ENCODE measurements at places on chromosomes 3 and 15.
A peak's percentile ranks its signal among the peaks of the same experiment; 100 is the strongest.

DNA sequence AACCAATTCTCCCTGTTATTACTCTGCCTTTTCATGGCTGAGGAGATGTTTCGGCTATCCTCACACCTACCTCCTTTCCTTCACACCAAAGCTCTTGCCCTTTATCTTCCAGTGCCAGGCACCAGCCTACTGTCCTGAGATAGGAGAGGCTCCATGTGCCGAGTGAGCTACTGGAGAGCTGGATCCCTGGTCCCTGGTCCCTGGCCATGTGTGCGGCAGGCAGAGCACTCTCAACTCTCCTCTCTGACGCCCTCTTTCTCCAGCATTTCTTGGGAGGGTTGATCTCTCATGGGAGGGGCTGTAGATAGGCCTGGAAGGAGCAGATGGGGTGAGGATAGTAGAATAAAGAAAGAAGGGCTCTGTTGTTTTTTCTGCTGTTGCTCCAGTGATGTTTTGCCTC lies 277.1 kb upstream of the UMPS start:
- no peak for DNase-seq

GRCh38 chr3:31732548-31732947 lies 199.8 kb downstream of the STT3B start:
- no peak for DNase-seq

- DNase-seq = peak; percentile 82
Observed at GRCh38 chr3:50264383-50264963, 4.5 kb upstream of the SEMA3B start.

DNA sequence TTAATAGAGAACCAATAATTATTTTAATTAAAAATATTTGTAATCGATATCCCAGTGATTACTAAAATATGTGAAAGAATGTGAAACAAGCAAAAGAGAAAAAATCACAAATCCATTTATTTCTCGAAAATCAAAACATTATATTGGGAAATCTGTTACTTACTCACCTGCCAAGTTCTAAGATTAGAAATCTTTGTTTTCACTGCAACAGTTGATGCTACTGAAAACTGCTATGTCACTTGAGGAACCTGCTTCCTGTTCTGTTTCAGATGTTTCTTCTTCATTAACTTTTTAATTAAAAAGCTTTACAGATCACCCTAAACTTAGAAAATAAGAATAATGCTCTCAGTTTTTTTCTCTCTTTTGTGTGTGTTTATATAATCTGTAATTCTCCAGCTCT lies 13.7 kb upstream of the DPH6 start:
- DNase-seq = no peak

- peak; percentile 73 for DNase-seq
Observed at GRCh38 chr15:32717426-32718226, at the start of gene GREM1. TSS of gene GREM1 (plus strand) at chr15:32718004. CDS start at chr15:32730691, 12,687 bp downstream.

DNA sequence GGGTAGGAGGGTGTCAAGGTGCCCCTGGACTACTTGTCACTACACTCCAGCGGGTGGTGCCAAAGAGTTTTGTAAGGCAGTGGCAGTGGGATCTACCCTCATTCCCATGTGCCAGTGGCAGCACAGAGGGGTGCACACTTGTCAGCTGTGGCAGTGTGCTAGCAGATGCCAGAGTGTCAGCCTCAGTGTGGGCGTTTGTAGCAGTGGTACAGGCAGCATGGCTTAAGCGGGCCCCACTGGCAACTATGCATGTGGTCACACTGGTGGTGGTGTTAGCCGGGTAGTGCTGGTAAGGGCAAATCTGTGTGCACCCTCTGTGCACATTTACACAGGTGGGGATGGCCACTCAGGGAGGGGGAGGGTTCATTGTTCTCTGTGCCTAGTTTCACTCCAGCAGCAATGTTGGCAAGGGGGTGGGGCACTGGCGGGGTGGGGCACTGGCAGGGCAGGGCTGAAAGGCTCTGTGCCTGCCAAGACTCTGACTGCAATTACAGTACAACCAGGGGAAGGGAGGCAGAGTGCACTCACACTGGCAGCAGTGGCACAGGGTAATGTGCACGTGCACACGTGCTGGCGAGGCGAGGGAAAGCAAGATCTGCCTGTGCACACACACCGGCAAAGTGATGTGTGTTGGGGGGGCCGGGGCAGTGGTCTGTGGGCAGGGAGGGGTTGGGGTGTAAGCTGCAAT lies 31.8 kb downstream of the MYO9A start:
- DNase-seq = no peak

GRCh38 chr15:59303633-59304032 lies 69.0 kb downstream of the MYO1E start:
- DNase-seq = no peak

DNA sequence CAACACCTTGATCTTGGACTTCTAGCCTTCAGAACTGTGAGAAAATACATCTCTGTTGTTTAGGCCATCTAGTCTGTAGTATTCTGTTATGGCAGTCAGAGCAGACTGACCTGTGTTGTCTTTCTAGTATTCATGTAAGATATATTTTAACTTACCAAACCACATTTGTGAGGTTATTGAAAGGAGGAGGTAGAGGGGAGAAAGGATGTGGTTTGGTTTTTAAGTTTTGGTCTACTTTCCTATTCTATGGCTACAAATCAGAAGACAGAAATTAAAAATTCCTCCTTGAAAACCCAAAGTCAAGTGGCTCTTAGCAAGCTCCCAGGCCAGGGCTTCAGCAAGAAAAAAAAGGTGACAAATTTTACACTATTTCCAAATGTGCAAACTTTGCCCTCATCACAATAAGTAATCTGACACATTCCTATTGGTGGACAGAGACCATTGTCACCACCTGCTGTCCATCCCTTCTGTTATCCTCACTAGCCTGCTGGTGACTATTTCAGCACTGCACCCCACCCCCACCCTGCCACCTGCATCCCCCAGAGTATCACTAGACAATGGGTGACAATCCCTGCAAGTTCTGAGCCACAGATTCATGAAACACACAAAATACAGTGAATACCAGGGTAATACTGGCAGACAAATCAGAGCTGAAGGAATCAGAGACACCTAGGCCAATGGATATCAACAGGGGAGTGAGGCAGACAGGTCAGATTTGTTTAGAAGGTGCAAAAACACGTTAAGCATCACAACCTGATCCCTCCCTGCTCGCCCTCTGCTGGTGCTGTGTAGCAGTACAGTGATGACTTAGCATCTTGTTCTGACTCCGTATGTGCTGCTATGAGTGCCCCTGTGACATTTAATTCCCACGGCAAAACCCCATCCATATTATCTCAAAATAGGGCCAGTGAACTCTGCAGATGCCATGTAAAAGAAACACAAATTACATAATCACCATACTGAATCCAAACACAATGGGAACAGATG lies 79.0 kb upstream of the DCLK3 start:
- DNase-seq = no peak

DNA sequence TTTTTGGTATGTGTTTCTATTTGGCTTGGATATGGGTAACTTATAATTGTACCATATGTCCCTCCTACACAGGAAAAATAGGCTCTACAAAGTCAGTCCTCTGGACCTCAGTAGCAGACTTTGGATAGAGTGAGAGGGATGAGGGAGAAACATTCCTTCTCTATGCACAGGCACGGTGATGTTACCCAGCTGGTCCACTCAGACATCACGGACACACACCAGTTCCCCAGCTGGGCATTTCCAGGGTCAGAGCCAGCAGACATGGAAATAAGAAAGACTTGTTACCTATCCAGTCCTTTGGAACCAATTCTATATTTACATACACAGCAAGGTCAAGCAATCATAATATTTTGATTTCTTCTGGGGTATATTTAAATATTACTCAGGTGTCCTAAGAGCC lies 433.1 kb upstream of the KCNMB2 start:
- DNase-seq = no peak

- DNase-seq = no peak
Observed at GRCh38 chr3:187944390-187945179, 199.3 kb upstream of the BCL6 start.

GRCh38 chr3:46187876-46188275 lies 20.2 kb downstream of the CCR1 start:
- no peak for DNase-seq

DNA sequence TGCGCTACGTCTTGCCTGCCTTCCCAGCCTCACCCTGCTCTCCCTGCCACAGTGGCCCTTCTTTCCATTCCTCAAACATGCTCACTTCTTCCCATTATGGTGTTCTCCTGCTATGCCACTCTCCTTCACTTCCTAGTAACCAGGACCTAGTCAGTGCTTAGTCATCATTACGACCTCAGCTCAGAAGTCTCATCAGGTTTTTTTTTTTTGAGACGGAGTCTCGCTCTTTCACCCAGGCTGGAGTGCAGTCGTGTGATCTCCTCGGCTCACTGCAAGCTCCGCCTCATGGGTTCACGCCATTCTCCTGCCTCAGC lies 149.5 kb downstream of the GREM1 start:
- DNase-seq = no peak

GRCh38 chr3:148030975-148031374 lies 621.8 kb downstream of the ZIC1 start:
- DNase-seq = no peak

DNA sequence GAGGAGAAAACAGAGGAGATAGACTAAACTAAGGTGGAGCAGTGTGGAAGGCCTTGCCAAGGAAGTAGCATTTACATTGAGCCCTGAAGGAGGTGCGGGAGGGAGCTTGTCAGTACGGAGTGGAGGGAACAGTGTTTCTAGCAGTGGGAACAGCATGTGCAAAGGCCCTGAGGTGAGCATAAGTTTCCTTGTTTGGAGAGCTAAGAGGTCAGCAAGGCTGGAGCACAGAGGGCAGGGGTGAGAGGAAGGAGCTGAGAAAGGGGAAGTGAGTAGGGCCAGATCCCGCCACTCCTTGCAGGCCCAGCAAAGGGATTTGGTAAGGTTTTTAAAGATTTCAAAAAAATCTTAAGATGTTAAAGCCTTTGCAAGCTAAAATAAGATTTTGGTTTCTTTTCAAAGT lies 70.1 kb downstream of the HMCES start:
- no peak for DNase-seq

- DNase-seq = no peak
Observed at GRCh38 chr3:19022546-19022945, 125.8 kb upstream of the KCNH8 start.

DNA sequence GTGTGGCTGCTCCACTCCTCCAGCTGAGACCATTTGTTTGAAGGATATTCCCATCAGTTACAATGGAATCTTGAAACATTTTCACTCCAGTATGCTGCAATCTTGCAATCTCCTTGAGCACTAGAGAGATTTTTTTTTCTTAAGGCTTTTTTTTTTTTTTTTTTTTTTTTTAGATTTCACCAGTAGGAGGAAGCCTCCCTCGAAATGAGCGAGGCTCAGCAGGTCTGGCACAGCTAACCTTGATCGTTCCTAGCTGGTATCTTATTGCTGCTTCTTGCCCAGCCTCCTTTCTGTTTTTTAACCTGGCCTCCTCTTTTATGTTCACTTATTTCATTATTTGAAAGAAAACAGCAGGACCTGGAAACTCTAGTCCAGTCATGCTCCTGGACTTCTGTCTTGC lies 48.1 kb downstream of the RAP2B start:
- DNase-seq = no peak

- peak; percentile 35 for DNase-seq
Observed at GRCh38 chr15:77118882-77119321, 48.0 kb upstream of the TSPAN3 start.

DNA sequence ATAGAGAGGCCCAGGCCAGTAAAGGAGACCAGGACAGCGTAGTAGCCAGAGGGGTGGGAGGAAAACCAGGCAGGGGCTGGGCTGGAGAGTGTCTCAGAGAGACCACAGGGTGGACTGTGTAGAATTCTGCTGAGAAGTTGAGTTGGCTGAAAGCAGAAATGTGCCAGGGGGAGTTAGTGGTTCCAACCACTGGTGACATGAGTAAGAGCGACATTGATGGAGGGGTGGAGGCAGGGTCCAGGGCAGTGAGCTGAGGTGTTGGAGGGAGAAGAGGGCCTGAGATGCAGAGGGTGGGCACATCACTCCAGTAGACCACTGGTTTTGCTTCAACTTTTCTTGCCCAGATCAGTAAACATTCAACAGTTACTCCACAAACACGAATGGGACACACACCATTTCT lies 106.5 kb downstream of the ASB7 start:
- no peak for DNase-seq

DNA sequence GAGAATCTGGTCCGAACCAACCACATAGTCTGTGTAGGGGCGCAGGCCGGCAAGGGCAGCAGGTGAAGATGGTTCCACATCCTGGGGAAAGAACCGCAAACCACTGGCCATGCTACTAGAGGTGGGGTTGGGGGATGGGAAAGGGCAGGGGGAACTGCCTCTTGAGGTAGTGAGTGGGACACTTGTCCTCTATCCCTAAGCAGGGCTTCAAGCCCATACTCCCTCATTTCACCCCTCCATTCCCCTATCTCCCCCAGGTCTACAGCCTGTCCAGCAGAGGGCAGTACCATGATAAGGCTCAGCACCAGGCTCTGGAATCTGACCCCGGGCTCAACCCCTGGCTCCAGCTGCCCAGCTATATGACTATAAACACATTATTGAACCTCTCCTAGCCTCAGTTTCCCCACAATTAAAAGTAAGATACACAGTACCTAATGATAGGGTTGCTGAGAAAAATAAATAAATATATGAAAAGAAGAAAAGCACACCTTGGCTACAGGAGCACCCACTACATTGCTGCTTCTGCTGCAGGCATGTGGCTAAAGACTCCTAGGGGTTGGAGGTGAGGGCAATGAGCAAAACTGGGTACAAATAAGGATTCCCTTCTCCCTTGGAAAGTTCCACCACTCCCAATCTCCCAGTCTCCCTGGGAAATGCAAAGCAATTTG lies 6.3 kb downstream of the GORASP1 start:
- DNase-seq = no peak

GRCh38 chr15:63809452-63809851 lies 24.3 kb downstream of the HERC1 start:
- no peak for DNase-seq

- no peak for DNase-seq
Observed at GRCh38 chr3:76438971-76439370, 600.9 kb upstream of the ROBO2 start.

DNA sequence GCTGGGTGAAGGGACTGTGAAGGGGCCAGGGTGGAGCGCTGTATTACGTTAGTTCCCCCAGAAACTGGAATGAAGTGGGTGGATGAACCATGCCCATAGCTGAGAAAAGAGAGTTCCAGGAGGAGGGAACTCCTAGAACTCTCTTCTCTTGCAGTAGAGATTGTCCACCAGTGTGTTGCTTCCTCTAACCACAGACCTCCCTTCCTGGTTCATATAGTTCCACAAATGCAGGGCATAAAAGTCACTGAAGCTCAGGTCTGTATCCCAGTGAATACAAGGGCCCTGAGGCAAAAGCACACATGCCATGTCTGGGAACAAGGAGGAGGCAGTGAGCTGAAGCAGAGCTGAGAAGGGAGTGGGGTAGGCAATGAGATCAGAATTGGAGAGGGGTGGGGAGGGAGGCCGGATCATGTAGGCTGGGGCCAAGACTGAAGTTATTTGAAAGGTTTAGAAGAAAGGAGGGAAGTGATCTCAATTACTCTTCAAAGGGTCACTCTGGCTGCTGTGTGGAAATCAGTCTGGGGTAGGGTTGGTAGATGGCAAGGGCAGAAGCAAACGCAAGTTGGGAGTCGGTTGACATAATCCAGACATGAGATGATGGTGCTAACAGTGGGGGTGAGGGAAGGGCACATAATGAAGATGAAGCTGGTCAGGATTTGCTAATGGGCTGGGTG lies 6.5 kb downstream of the A4GNT start:
- peak; percentile 16 for DNase-seq

Data from right kidney (tissue), 9 donors.